Activated T-helper 2 cell treated with anti-CD3 and anti-CD28 coated beads, Interferon-gamma antibody, Interleukin-2, Interleukin-4, amounts not matched to agents 10 μg/mL and 5 μg/mL and 100 μg/mL, durations not matched to agents 14 hours and 24 hours and 36 hours (primary cell): ENCODE measurements at places on chromosomes 7 and 10. TPM values are rescaled to one million over a fixed set of nuclear protein-coding genes. Genes with fewer than 3 reads are reported as not detected.
A peak's percentile ranks its signal among the peaks of the same experiment; 100 is the strongest.

DNA sequence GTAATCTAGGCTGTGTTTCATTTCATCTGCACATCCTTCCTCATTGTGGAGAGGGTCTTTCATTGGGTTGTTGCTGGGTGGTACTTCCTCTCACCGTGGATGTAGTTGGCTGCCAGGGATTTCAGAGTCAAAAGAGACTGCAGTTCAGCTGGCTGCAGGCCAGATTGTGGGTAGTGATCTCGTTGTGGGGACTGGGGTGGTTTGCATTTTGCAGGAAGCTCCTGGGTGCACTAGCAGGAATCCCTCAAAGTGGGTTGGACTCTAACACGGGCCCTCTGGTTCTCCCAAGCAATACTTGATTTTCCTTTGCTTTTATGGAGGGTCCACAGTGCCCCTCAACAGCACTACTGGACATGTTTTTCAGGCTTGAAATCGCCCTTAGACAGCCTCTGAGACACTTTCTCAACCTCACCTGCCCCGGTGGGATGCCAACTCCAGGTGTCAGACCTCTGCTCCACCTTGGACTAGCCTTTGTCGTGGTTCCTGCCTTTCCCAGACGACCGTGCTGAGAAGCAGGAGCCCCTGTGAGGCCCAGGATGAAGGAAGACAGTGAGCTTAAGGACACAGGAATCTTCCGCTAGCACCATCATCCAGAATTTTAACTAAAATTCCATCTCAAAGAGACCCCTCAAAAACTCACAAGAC, 23.9 kb upstream of the ZNF273 start:
- no peak for DNase-seq

- DNase-seq, result no peak
Observed at GRCh38 chr7:100374601-100375000, 1.3 kb downstream of the PILRA start.

- DNase-seq, result no peak
Observed at GRCh38 chr7:94578614-94579013, 69.0 kb downstream of the CASD1 start.

DNA sequence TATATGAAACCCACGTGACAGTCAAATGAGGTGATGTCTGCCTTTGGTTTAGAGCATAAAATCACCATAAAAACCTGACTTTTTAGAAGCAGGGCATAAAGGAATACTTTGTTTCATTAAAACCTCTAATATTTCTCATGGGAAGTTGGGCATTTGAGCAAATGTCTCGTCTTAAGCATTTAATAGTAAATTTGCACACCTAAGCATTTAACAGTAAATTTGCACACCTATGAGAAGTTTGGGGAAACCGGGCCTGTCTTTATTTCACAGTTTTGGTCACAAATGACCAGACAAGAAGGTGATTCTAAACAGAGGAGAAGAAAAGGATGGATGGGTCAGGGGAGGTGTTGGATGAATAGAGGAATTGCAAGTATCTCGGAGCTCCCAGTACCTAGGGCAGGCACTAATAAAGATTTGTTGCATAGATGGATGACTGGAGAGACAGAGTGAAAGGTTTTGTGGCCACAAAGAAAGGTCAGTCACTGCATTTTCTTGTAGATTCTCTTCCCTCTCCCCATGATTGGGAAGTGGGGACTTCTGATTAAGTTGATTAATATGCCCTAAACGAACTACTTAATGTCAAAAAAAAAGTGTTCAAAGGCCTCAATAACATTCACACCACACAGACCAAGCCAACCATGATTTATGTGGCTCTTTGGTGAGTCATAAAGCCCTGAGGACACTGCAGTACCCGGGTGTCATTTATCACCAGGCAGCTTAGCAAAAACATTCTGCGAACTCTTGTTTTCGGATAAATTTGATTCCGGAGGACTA, 158.2 kb downstream of the SPAG6 start:
- DNase-seq, result no peak

DNA sequence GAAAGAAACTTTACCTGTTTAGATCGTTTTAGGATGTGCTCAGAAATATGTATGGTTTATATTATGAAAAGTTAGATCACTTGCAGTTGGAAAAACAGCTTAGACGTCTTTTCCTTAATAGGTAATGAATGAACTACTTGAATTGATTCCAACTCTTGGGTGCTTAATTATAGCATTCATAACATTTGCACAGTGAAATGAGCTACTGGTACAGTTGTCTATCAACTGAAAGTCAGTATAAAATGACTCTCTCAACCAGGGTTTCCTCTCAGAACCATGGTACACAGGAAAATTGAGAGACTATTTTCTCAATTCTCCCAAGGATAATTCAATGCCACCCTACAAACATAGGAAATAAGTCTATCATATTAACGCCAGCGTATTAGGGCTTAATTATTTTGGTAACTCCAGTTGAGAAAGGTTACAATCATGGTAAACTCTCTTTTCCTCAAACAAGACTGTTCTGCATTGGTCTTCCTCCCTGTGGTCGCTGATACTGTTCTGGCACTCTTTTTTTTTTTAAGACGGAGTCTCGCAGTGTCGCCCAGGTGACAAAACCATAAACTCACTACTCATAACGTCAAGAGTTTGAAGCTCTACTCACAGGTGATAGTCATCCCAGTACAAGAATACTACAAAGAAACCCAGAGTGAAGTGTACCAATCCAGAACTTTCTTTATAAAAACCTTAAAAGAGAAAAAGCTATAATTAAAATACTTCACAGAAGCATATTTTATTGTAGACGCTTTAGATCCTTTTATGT, 2.0 kb downstream of the ANLN start:
- DNase-seq, result no peak

DNA sequence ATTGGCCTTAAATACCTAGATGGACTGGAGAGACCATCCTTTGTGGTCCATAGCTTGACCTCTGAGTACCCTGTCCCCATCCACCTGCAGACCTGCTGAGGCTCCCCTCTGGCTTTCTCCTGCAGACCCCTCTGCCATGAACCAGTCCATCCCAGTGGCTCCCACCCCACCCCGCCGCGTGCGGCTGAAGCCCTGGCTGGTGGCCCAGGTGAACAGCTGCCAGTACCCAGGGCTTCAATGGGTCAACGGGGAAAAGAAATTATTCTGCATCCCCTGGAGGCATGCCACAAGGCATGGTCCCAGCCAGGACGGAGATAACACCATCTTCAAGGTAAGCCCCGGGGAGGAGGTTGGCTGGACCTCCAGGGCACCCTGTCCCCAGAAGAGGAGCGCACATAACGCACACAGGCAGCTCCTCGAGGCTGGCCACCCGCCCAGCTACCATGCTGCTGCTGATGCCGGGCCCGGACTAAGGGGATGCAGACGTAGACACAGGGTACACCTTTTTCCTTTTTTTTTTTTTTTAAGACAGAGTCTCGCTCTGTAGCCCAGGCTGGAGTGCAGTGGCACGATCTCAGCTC, 4.3 kb downstream of the IRF5 start:
- DNase-seq, result no peak

GRCh38 chr10:12709000-12709401, 292.5 kb downstream of the CCDC3 start:
- no peak for DNase-seq

- peak; percentile 32 for DNase-seq
Observed at GRCh38 chr7:24290004-24290641, 6.1 kb downstream of the NPY start.

GCK gene
- 1.8 and 2.3 TPM in 2 replicates for total RNA-seq

DNA sequence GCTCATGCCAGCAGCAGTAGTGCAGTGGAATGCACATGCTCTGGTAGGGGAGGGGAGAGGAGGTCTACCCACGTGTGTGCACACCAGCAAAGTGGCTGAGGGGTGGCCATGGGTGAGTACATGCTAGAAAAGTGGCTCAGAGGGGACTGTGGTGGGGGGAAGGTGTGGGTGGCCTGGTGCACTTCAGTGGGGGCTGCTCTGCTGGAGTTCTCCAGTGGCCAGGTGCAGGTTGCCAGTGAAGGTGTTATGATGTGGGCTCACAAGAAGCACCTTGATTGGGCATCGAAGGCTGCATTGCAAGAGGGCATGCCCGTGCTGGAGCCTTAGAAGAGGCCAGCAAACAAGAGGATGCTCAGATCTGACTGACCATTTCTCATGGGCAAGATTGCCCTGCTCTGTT, 613.6 kb upstream of the PHF14 start:
- DNase-seq, result no peak

DNA sequence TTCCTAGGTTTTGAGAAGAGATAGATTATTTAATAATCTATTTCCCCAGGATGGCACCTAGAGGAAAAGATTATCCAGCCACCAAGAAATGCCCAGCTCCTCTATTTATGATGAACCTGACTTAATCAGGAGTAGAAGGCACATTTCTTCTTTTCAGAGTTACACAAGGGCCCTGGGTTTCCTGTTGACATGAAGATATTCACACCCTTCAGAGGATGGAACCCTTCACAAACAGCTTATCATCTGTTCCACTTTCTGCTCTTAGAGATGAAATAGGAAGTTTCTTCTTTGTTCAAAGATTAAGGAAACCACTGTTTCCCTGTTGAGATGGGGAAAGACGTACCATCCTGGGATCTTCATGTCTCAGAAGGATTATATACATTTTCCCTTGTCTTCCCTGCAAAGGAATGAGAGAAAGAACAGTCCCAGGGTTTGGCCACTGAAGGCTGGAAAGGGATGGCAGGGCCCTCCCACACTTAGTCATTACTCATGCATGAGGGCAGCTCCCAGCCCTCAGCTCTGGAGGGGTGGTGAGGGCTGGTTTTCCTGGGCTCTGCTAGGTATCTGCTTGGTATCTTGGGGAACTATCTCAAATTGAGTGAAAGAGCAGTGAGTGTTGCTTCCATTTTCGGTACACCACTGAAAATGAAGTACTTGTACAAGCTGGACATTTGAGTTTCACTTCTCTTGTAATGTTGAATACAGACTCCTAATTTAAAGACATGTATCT, 64.0 kb downstream of the MTPAP start:
- DNase-seq, result no peak

GRCh38 chr7:47400001-47400400, 181.9 kb downstream of the TNS3 start:
- no peak for DNase-seq

DNA sequence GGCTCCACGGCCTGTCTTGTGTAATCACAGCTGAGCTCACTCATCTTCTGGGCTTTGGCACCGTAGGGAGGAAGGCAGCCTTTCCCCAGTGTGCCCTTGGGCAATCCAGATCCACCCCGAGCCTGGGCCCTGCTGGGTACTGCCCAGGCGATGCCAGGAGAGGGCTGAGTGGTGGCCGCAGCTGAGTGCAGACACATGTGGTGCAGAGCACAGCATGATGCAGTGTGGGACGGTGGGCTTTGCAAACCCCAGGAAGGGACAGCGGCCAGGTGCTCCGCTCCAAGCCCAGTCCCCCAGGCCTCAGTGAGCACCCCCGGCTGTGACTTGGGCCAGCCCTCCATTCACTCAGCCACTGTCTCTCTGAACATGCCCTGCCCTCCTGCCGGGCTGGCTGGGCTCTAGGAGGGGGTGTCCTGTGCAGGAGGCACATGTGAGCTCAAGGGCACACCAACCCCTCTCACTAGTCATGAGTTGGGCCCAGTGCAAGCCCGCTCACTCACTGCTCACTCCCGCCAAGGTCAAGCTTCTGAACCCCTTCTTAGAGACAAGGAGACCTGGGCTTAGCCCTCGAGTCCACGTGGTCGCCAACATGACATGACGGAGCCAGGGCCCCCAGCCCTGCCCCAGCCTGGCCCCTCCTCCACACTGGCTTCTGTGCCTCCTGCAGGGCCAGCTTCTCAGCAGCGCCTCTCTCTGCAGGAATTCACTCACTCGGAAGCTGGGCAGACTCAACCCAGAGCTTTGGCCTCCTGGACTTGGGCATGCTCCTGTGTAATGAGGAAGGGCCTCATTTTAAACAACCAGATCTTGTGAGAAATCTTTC, 77.5 kb upstream of the INSIG1 start:
- DNase-seq, result no peak

GRCh38 chr7:145534301-145534700, 582.3 kb upstream of the CNTNAP2 start:
- DNase-seq, result no peak

PILRA gene
- 12.3 TPM in 2 replicates for total RNA-seq

DNA sequence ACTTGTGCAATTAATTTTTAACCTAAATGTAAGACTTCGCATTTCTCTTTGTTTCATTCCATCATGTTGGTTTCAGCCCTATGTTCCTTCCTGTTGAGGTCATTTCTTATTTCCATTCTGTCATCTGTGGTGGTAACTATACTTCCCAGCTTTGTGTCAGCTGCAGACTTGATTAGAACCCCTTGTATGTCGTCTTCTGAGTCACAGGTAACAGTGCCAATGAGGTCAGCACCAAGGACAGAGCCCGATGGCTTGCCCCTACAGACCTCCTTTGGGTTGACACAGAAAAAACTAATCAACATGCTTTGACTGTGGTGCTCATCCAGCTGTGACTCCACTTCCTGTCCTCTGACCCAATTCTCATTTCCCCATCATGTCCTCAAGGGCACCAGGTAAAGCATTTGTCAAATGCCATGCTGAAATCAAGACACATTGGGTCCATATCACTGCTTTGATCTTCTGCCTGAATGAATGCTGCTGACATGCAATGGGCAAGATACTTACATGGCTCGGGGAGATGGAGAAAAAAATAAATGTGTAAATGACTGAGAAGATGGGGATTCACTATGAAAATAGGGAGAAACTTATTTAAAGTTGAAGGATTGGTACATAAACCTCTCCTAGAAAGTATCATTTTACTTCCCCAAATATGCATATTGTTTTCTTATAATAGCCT, 25.6 kb upstream of the CRTAC1 start:
- no peak for DNase-seq

- no peak for DNase-seq
Observed at GRCh38 chr10:110861930-110862649, 9.6 kb upstream of the PDCD4 start.

DNA sequence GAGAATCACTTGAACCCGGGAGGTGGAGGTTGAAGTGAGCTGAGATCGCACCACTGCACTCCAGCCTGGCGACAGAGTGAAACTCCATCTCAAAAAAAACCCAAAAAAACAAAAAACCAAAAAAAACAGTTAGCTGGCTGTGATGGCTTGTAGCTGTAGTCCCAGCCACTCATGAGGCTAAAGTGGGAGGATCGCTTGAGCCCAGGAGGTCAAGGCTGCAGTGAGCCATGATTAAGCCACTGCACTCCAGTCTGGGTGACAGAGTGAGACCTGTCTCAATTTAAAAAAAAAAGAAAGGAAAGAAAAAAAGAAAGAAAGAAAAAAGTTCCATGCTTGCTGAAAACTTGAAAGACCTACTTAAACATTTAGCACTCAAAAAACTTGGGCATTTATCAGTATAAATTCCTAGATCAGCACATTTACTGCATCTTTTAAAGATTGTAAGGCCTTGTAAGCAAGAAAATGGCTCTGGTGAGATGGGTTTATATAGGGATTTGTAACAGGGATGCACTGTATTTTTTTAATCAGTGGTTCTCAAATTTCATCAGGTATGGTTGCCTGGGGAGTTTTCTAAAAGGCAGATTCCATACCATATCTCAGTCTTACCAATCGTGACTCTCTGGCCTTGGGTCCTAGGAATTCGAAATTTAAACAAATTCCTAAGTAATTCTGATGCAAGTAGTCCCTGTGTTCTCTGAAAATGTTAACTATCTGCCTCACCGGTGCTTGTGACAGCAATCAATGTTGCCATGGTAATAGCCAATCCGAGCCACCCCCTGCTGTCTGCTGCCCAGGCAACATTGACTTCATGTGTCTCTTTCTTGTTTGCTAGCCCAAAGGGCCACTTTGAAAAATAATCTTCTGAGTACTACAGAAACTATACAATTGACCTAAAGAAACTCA, 11.5 kb upstream of the NT5C2 start:
- DNase-seq, result no peak
